Ovary (tissue), 10 donors: ENCODE measurements at places on chromosomes 7 and 10. TPM values are rescaled to one million over a fixed set of nuclear protein-coding genes. Genes with fewer than 3 reads are reported as not detected.
A peak's percentile ranks its signal among the peaks of the same experiment; 100 is the strongest.

DNA sequence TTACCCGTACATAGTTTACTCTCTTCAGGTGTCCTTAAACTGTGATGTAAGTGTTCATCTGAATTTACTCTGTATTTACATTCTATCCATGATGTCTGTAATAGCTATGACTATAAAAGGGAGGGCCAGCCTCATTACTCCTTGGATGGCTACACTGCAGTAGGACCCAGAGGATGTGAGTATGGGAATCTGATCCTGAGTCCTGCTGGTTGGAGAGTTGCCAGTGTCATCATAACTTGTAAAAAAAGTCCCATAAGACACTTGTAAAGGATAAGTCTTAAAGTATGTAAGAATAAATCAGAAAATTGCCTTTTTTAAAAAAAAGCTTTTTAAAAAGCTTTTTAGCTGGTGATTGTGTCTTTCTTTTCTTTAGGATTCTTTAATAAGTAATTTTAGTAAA, 95.4 kb downstream of the PPP1R9A start:
- no peak for DNase-seq
- no peaks in the 10 kb centered on the region for H3K27me3 ChIP-seq
- H3K27ac ChIP-seq = no peak overlapping the region
- no peaks in the 10 kb centered on the region for H3K36me3 ChIP-seq

DNA sequence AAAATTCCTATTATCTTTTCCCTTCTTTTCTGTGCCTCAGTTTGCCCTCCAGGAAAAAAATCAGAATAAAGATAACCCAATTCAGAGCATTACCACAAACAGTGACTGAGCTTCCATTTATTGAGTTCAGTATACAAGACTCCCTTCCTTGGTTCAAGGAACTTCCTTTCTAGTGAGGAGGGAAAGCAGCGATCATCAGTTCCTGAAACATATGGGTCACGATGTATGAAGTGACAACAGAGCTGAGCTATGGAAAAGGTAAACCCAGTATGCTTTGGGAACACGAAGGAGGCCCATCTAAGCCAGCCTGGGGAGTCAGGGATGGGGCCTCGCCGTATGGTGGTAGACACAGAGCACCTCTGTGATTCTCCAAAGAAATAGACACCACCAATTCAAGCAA, 15.8 kb downstream of the C10orf71 start:
- no peaks in the 10 kb centered on the region for H3K4me1 ChIP-seq
- no peaks in the 10 kb centered on the region for H3K36me3 ChIP-seq
- H3K27ac ChIP-seq = no peak overlapping the region

DNA sequence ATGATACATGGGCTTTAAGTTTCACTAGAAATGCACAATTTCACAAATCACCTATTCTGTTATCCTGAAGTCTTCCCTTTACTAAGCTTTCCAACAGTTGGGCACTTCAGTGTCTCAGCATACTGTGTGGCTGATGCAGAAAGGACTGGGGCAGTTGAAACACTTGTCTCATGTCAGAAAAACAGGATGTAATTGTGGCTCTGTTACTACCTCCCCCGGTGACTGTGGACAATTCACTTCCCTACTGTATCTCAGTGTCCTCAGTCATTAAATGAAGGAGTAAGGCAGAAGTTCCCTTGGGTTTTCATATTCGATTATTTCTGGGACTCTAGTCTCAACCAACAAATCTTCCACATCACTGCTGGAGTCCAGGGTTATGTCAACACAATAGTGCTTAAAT, 17.9 kb downstream of the ANKRD22 start:
- no peak overlapping the region for H3K27ac ChIP-seq
- H3K36me3 ChIP-seq = no peaks in the 10 kb centered on the region
- H3K4me1 ChIP-seq = no peaks in the 10 kb centered on the region
- no peaks in the 10 kb centered on the region for H3K27me3 ChIP-seq

GRCh38 chr7:28008171-28008570, 172.4 kb downstream of the JAZF1 start:
- H3K4me3 ChIP-seq = no peak overlapping the region
- DNase-seq = no peak
- no peak overlapping the region for H3K27ac ChIP-seq
- peaks cover 6% of the 10 kb centered on the region for H3K4me1 ChIP-seq
- no peaks in the 10 kb centered on the region for H3K36me3 ChIP-seq

- DNase-seq = no peak
- no peaks in the 10 kb centered on the region for H3K4me1 ChIP-seq
- no peak overlapping the region for H3K4me3 ChIP-seq
Measured at GRCh38 chr7:24866004-24866615, 108.8 kb upstream of the GSDME start.

- H3K4me1 ChIP-seq = no peaks in the 10 kb centered on the region
- no peaks in the 10 kb centered on the region for H3K36me3 ChIP-seq
- no peak overlapping the region for H3K4me3 ChIP-seq
- H3K27ac ChIP-seq = no peak overlapping the region
Measured at GRCh38 chr7:28479507-28479947, 67.2 kb downstream of the CREB5 start.

SORBS1 gene
- total RNA-seq = 20.0 TPM

SCART1 gene
- total RNA-seq = 3.9 TPM

ANXA8 gene
- 20.2 TPM for total RNA-seq

CLRN3 gene
- not detected for total RNA-seq

DNA sequence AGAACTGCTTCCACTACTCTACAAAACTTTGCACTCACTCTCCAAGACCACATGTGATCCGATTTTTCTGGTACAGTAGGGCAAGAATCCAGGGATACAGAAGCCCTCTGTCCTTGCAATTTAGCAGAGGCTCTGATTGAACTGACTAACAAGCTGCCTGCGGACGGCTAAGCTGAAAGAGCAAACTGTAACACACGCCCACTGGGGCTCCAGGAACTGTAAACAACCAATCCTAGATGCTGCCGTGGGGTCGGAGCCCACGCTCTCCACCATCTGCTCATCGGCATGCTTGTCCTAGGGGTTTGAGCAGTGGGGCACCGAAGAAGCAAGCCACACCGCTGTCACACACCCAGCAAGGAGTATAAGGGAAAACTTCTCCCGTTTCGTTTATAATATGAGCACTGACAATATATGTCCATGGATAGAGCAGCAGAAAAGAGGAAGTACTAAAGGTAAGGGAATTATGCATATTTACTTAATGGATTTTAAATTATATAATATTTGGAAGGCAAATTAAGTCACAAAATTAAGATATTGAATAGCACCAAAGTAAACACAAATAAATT, 634.4 kb upstream of the POT1 start:
- H3K36me3 ChIP-seq = no peaks in the 10 kb centered on the region
- H3K4me1 ChIP-seq = no peaks in the 10 kb centered on the region
- H3K27me3 ChIP-seq = no peaks in the 10 kb centered on the region

FANK1 gene
- total RNA-seq = 7.0 TPM

DNA sequence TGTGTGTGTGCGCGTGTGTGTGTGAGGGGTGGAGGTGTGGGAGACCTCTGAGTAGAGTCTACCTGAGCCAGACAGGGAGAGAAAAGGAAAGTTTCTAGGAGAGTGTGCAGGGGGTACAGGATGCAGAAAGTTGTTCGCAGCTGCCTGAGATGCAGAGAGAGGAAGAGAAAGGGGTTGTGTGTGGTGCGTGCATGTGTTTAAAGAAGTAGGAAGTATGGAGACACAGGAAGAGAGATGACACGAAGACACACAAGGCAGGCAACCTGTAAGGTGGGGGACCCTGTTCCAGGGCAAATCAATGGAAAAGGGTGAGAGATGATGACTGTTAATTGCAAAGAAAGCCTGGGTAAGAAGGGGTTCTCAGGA, 52.2 kb downstream of the C10orf105 start:
- H3K4me3 ChIP-seq = no peak overlapping the region
- H3K27me3 ChIP-seq = no peaks in the 10 kb centered on the region
- no peak overlapping the region for H3K27ac ChIP-seq
- no peak for DNase-seq
- H3K36me3 ChIP-seq = no peaks in the 10 kb centered on the region

DNA sequence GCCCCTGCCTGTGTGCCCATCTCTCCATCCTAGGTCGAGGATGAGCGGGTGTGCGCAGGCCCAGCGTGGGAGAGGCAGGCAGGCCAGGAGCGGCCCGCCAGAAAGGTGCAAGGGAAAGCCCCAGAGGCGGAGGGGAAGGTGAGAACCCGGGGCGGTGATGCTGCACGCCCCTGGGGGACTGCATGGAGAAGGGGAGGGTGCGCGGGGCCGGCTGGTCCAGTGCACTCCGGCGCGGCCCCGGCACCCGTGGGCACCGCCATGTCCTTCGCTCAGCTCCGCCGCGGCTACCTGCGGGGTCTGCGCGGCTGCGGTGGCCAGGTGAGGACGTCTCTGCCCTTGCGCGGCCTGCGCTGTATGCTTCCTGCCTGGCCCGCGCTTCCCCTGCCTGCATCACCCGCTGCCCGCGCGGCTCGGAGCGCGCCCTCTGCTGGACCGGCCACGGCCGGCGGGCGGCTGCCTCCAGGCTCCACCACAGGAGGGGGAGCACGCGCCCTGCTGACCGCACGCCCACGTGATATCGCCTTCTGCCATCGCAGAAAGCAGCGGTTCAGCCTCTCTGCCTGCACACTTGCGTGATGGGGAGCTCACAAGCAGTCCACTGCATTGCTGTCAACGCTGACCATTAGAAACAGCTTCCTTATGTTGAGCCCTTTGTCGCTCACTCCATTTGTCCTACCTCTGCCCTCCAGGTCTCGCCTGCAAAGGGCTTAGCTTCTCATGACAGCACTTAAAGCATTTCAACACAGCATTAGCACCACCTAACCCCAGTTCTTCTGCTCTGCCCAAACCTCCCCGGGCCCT, 73.9 kb downstream of the CXCL12 start:
- no peaks in the 10 kb centered on the region for H3K36me3 ChIP-seq
- DNase-seq = peak; percentile 86
- peaks cover 6% of the 10 kb centered on the region for H3K4me1 ChIP-seq

NACAD gene
- total RNA-seq = 5.7 TPM

- H3K4me1 ChIP-seq = no peaks in the 10 kb centered on the region
- no peak overlapping the region for H3K27ac ChIP-seq
- H3K4me3 ChIP-seq = no peak overlapping the region
- DNase-seq = no peak
- H3K36me3 ChIP-seq = no peaks in the 10 kb centered on the region
Measured at GRCh38 chr7:150479023-150479716, 28.7 kb downstream of the GIMAP8 start.

DNA sequence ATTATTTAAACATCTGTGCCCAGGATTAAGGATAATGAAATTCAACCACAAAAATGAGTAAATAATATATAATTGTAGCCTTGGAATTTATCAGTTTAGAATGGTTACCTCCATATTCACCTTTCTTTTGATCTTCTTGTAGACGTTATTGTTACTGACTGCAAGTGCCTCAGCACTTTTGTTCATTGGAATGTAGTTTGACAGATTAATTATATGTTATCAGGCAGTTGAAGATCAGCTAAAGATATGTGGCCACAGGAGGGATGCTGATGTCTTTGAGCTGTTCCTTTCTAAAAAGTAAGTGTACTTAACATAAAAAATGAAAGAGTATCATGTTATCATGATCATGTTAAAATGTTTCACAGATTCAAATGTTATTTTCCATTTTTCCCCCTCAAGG, 5.6 kb downstream of the LRRC72 start:
- no peaks in the 10 kb centered on the region for H3K27me3 ChIP-seq
- H3K36me3 ChIP-seq = no peaks in the 10 kb centered on the region
- DNase-seq = no peak
- no peaks in the 10 kb centered on the region for H3K4me1 ChIP-seq

GRCh38 chr10:15141136-15142054, 27.1 kb downstream of the NMT2 start:
- DNase-seq = no peak
- no peak overlapping the region for H3K27ac ChIP-seq
- no peaks in the 10 kb centered on the region for H3K36me3 ChIP-seq
- H3K4me3 ChIP-seq = no peak overlapping the region
- no peaks in the 10 kb centered on the region for H3K4me1 ChIP-seq

FGF8 gene
- not detected for total RNA-seq

- H3K27ac ChIP-seq = no peak overlapping the region
- H3K36me3 ChIP-seq = no peaks in the 10 kb centered on the region
- H3K27me3 ChIP-seq = no peaks in the 10 kb centered on the region
- peak; percentile 64 for DNase-seq
Measured at GRCh38 chr10:102352066-102352715, 43.3 kb upstream of the NFKB2 start.

DNA sequence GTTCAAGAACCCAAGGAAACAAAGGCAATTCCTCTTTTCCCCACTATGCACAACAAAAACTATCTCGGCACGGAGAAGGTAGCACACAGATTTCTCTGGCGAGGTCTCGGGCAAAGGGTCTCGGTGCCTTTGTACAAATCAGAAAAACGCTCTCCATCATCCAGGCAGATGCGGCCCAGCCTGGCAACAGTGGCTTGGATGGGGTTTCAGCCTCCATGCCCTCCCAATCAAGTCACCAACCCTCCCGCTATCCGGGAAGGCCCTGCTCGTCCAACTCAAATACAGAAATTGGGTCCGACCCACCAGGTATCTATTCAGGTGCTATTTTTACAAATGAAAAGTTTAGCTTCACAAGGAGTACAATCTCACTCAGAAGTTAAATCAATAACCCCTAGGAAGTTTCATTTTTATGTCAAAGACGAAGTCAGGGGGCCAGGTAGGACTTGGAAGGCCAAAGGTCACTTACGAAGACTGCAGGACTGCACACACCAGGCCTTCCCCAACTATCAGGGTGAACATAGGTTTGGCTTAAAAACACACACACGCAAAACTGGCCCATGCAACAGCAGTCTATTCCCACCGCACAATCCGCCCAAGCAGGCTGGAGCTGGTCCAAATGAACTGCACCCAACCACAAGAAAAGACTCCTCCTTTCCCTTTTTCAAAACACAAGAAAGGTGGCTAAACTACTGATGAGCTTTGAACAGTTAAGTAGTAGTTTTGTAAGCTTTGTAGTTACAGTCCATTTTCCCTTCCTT, 43.0 kb downstream of the GNA12 start:
- peak; percentile 78 for DNase-seq
- no peaks in the 10 kb centered on the region for H3K36me3 ChIP-seq
- H3K27me3 ChIP-seq = no peaks in the 10 kb centered on the region
- H3K4me1 ChIP-seq = peaks cover 28% of the 10 kb centered on the region
- H3K27ac ChIP-seq = peak overlapping the region; percentile 76

- no peaks in the 10 kb centered on the region for H3K4me1 ChIP-seq
- no peaks in the 10 kb centered on the region for H3K36me3 ChIP-seq
- H3K27ac ChIP-seq = no peak overlapping the region
- no peaks in the 10 kb centered on the region for H3K27me3 ChIP-seq
Measured at GRCh38 chr10:14617852-14618251, 156.8 kb downstream of the FAM107B start.

MSRB2 gene
- total RNA-seq = 16.5 TPM

- H3K4me1 ChIP-seq = no peaks in the 10 kb centered on the region
- no peak overlapping the region for H3K4me3 ChIP-seq
- no peak for DNase-seq
- H3K27me3 ChIP-seq = no peaks in the 10 kb centered on the region
Measured at GRCh38 chr10:5832946-5833345, 19.7 kb upstream of the GDI2 start.

DNA sequence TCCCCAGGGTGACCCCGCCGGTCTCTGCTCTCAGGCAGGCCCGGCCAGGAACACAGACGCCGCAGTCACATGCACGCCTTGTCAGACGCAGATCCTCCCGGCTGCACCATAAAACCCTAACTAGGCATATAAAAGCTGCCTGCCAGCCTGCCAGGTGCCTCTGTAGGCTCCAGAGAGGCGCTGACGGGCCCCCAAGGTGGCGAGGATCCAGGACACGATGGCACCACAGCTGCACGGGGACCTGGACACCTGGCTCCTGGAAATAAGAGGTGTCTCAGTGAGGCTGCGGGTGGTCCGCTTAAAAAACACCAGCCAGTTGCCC, 21.9 kb upstream of the GDF10 start:
- no peaks in the 10 kb centered on the region for H3K4me1 ChIP-seq
- H3K4me3 ChIP-seq = no peak overlapping the region
- no peak overlapping the region for H3K27ac ChIP-seq

SLC39A12 gene
- not detected for total RNA-seq
